Stimulated activated CD8-positive, alpha-beta memory T cell treated with anti-CD3 and anti-CD28 coated beads, Interleukin-7, amount 100 ng/mL, for 1 hour (primary cell): ENCODE measurements at places on chromosomes 2 and 18.

DNA sequence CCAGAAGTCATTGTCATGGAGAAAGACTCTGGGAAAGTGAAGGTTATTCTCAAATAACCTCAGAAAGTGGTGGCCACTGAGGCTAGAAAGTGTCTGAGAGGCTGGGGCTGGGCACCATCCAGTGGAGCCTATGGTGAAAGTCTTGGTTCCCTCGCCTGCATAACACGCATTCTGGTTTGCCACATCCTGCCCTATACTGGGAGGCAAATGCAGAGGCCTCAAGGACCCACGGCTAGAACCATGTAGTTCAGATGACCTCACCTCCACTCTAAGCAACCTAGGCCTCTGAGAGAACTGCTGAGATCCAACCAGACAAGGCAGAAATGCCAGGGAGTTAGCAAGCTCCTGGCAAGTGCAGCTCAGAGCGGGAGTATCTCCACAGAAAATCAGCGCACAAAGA is 5.1 kb downstream of the ITGB6 start:
- DNase-seq = no peak

DNA sequence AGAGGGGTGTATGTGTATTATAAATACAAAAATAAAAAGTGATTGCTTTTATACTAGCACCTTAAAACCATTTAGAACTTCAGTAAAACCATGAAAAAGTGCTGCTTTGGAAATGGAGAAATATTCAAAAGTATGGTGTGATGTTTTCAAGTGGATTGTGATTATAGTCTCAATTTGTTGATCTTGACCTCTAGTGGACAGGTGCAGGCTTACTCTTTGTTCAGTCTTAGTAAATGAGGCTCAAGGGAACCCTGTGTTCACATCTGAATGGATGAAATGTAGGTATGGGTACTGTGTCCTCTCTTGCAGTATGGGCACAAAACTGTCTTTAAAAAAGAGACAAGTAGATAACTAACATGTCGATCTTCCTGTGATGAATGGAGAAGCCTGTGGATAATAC is 145.8 kb downstream of the MCFD2 start:
- no peak for DNase-seq

DNA sequence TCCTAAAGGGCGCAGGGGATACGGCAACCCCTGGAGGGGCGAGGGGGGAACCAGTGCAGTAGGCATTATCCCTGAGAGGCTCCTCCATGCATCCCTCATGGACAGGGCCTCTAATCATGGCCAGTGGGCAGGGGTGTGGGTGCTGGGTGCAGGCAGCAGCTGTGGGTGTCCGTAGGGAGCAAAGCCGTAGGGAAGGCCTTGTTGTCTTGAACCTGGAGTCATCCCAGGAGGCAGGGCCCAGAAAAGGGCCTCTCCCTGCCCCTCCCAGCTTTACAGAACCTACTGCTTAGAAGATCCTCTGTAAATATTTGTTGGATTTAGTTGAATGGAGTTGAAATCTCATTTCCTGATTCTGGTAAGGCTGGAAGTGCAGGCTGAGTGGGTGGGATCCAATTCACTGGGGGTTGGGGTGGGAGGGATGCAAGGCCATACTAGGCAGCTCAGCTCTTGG is 207.0 kb upstream of the HAAO start:
- no peak for DNase-seq

DNA sequence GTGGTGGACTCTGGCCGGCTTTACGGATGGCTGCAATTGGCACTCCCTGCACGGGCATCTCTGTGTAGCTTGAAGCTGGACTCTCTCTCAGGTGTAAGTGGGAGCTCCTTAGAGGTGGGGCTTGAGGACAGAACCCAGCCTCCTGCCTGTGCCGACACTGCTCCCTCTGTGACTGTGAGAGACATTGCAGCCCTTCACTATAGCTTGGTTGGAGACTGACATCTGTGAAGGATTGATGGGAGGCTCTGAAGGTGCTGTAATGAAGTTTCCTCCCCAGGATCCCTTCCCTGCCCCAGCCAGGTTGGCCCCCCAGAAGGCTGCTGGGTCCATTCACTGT is 166.7 kb downstream of the SH3RF3 start:
- DNase-seq = no peak

- no peak for DNase-seq
These were observed 19.3 kb downstream of the CLK1 start for GRCh38 chr2:200845194-200845593.

GRCh38 chr2:24721470-24721869 is 71.7 kb downstream of the PTRHD1 start:
- DNase-seq = no peak

DNA sequence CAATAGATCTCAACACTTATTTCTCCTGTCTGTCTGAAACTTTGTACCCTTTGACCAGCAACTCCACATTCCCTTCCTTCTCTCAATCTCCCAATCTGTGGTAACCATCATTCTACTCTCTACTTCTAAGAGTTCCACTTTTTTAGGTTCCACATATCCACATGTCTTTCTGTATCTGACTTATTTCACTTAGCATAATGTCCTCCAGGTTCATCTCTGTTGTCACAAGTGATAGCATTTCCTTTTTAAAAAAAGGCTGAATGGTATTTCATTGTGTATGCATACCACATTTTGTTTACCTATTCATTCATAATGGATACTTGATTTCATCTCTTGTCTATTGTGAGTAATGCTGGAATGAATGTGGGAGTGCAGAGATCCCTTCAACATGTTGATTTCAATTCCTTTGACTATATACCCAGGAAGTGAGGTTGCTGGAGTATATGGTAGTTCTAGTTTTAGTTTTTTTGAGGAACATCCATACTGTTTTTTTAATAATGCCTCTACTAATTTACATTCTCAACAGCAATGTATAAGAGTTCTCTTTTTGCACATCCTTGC is 18.8 kb upstream of the MMADHC start:
- no peak for DNase-seq

GRCh38 chr2:96251721-96252292 is 14.0 kb downstream of the TMEM127 start:
- no peak for DNase-seq

- no peak for DNase-seq
These were observed 12.8 kb upstream of the TWSG1 start for GRCh38 chr18:9321736-9322135.

DNA sequence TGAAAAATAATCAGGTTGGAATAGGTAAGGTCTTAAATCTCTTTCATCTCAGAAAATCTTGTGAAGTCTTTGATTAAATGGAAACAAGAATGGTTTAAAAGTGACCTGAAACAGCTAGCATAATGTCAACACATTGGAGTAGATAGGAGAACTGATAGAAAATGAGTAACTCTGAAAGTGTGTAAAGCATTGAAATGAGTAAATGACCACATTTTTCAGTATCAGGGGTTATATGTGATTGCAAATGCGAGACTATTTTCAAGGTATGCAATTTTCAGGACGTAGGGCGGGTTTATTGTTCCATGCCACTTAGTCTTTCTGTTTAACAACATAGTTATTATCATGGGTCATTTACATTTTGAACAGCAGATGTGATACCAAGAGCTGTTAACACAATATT is 1383.2 kb downstream of the LRP1B start:
- DNase-seq = no peak

- DNase-seq = no peak
These were observed 48.7 kb downstream of the CAVIN2 start for GRCh38 chr2:191797942-191798876.

- DNase-seq = no peak
These were observed 118.9 kb downstream of the IRS1 start for GRCh38 chr2:226680719-226681118.

DNA sequence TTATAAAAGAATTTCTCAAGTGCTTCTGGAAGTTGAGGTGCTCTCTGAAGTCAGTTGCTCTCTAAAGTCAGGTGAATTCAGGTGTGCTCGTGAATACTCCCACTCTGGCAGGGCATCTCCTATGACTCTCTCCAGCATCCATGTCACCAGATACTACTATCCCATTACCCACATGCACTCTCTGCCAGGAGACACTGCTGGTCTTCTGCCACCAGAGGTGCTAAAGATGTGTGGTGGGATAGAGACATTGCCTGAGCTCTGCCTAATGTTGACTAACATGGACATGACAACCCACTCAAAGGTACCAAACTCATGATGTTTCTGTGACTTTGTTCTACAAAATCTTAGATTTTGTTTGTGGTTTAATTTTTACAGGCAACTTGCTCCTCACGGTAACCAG is 106.4 kb upstream of the HNRNPA3 start:
- no peak for DNase-seq

- DNase-seq = no peak
These were observed 176.4 kb upstream of the REV1 start for GRCh38 chr2:99666256-99666655.

DNA sequence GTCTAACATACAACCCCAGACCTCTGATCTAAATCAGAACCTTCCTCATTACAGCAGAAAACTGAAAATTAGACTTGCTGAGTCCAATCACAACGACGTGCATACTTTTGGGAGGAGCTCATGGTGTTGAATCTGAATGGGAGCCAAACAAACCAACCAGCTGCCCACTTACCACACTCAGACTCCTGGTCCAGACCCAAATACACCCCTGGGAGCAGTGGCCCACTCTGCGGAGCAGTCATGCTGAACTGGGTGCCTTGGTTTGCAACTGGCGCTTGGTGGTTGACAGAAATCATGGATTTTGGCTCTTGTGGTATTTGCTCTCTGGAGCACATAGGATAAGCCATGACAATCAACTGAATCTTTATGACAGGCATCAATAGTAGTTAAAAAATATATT is 253.6 kb upstream of the TNP1 start:
- no peak for DNase-seq

GRCh38 chr2:142714600-142714999 is 162.9 kb upstream of the KYNU start:
- DNase-seq = no peak

- DNase-seq = no peak
These were observed 13.2 kb downstream of the SH2D6 start for GRCh38 chr2:85431570-85432205.

GRCh38 chr18:40937386-40937785 is 1017.6 kb upstream of the PIK3C3 start:
- DNase-seq = no peak

- no peak for DNase-seq
These were observed 189.2 kb downstream of the SMAD7 start for GRCh38 chr18:48761582-48761981.

DNA sequence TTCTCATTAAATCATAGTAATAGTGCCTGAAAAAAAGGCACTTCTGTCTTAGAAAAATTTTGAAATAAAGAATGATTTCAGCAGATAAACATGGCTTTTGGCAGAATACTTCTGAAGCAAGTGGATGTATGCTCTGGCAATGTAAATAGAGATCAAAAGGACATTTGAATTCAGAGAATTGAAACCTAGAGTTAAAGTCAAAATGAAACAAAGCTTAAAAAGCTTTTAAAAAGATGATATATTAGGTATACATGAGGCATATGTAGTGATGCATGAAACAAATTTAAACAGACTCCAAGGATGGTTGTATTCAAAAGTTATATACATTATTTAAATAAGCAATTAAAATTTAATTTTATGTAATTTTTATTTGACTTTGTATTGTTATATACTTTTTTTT is 1344.5 kb upstream of the TMEFF2 start:
- no peak for DNase-seq

DNA sequence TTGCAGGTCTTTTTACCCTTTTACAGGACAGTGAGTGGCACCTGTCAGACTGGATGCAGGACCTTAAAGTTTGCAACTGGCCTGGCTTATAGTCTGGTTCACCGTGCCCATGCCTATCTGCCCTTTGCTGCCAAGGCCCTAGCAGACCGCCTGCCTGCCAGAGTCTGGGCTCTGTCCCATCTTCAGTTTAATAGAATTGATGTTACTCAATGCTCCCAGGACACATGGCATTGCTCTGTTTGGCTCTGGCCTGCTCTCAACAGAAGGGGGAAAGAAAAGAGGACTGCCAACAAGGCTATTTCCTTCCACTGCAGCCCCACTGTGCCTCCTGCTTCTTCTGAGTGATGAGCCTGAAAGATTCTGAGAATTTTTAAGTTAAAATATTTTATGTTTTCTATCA is 25.6 kb upstream of the TMEM178A start:
- DNase-seq = no peak

- DNase-seq = no peak
These were observed 18.2 kb downstream of the MPHOSPH10 start for GRCh38 chr2:71148506-71149063.

GRCh38 chr2:232448304-232448690 is 7.7 kb upstream of the ALPI start:
- DNase-seq = no peak

DNA sequence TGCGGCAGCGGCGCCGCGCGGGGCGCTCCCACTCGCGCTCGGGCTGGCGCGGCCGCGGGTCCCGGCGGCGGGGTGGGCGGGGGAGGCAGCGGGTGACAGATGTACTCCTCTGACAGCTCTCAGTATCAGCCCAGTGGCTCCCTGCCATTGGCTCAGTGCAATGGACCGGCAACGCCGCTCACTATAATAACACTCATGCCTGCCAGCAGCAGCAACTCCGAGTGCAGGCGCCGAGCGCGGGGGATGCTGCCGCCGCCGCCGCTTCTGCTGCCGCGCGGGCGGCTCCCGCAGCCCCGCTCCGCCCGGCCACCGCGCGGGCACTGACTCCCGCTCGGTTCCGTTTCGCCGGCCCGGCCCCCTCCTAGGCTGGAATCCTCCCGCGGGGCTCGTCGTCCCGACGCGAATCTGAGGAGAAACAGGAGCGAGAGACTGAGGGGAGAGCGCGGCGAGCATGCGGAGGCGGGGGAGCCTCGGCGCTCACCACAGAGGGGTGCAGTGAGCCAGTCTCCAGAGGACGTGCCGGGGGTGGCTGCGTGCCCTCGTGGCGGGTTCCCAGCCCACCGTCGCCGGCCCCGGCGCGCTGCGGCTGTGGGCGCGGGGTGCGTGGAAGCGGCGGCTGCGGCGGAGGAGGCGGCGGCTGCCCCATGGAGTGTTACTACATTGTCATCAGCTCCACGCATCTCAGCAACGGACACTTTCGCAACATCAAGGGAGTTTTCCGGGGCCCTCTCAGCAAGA is at the start of gene ZNF804A:
TSS of gene ZNF804A (plus strand) at position 214 of the 738 bp plus-strand sequence. CDS start at position 645, 431 bp downstream.
- DNase-seq = no peak

DNA sequence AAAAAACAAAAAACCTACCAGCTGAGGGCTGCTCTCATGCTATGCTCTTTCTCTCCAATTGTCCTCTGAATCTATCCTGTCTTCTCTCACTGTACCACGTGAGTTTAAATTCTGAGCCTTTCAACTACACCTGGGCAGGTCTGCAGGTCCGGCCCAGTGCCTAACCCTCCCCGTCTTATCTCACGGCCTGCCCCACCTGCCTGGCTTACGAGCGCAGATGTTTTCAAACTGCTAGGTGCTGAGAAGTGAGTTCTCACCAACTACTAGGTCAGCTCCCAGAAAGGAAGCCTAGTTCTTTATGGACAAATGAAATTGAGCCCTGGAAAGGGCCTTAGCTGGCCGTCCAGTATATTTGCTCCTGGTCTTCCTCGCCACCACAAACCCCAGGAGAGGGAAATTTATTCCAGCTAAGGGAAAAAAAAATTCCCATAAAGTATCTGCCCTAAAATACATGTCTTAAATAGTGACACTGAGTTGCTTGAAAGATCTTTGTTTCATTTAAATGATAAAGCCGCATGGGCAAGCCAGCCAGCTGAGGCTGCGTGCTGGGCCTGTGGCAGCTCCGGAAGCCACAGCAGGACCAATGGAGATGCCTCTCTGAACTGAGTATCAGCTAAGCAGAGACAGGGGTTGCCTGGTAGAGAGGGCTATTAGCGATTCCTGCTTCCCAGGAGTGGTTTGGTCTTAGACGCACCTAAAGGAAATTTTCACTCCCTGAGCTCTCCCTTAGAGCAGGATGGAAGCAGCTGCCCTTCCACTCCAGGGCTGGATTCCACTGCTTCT is 92.5 kb upstream of the NCK2 start:
- no peak for DNase-seq
